ENCODE measurements at places on chromosomes 1 and 21.
A peak's percentile ranks its signal among the peaks of the same experiment; 100 is the strongest.

- no peak for DNase-seq
These were observed 56.7 kb downstream of the HSF2BP start for GRCh38 chr21:43602266-43603232.

DNA sequence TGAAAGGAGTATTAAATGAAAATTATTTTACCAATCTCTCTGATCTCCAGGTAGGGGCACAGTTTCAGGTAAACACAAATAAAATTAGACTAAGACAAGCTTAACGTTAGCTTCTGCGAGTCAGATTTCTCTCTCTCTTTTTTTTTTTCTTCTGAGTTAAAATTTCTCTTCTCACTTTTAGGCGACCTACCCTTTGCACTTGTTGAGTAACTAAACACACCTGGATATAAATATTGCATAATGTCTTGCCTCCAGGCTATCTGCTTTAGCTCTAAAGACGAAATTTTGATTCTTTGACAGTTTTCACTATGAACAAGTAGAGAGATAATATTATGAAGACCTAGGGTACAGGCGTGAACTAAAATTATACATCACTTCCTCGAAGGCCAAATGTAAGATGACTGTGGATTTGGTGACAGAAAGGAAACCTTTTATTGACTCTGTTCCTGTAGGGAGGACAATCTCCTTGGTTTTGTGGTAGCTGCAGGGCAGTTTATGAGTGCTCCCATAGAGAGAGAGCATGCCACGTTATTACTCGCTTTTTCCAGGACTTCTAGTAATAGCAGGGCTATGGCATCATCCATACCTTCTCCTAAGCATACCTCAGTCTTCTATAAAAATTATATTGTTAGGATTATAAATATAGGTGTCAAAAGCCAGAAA is 303.8 kb upstream of the NEGR1 start:
- no peak for DNase-seq

- DNase-seq = no peak
These were observed 492.0 kb upstream of the USP24 start for GRCh38 chr1:55707196-55707595.

GRCh38 chr1:54304518-54304917 is 101.7 kb downstream of the SSBP3 start:
- no peak for DNase-seq

- no peak for DNase-seq
These were observed 508.8 kb upstream of the CAMK1G start for GRCh38 chr1:209074575-209075250.

DNA sequence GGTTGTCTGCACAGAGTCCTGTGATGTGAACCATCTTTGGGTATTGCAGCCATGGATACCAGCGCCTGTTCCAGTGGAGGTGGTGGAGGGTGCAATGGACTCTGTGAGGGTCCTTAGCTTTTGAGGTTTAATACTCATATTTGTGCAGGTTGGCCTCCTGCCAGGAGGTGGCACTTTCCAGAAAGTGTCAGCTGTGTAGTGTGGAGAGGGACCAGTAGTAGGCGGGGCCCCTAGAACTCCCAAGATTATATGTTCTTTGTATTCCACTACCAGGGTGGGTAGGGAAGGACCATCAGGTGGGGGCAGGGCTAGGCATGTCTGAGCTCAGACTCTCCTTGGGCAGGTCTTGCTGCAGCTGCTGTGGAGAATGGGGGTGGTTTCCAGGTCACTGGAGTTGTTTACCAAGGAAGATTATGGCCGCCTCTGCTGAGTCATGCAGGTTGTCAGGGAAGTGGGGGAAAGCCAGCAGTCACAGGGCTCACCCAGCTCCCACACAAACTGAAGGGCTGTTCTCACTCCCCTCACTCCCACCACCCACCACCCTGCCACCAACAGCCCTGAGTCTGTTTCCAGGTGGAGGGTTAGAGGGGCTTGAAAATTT is 31.2 kb upstream of the ZNF678 start:
- no peak for DNase-seq

DNA sequence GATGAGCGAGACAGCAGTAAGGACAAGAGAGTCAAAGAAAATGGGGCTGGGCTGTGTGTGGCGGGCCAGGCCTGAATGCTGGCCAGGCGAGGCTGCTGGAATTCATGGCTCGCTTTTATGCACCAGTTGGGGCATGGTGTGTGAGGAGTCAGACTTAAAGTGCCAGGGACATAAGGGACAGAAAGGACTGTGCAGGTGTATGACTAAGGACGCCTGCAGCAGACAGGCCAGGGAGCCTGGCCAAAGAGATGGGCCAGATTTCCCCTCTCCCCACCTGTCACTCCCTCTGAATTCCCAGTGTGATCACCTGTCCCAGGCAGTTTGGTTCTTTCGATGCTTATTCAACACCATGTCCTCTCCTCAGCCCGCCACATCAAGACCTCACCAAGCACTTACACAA is 16.9 kb upstream of the SMIM12 start:
- DNase-seq = no peak

DNA sequence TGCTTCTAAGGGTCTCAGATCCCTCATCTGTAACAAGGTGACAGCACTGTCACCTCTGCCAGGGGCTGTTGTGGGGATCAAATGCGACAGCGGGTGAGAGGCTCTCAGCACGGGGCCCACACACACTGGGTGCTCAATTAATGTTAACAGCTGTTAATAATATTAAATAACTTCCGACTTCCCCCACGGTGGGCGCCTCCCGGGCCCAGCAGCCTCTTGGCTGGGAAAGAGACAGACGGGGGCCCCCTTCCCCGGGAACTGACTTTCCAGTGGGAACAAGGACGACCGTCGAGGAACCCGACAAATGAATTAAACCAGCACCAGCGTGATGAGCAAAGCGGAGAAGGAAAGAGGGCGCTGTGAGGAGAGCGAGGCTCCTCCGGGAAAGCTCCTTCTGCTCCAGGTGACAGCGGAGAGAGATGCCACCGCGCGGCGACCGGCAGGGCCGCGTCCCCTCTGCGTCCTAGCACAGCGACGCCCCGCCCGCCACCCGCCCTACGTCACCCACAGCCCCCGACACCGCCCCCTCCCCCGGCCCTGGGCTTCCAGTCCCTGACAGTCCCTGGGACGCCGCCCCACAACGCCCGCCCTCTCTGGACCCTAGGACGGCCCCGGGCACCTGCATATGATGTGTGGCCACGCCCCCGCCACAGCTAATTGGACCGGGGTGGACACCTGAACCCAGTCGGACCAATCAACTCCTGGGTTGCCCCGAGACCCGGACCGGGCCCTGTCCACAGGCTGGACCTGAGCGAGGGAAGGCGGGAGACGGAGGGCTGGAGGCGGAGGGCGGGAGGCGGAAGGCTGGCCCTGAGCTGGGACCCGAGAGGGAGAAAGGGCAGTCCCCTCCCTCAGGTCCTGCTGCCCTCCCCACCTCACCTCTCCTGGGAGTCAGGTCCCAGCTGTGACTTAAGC is 38.2 kb downstream of the MATN1 start:
- DNase-seq = no peak

- no peak for DNase-seq
These were observed 486 bp upstream of the GJB3 start for GRCh38 chr1:34780528-34780927.

- no peak for DNase-seq
These were observed 91.7 kb upstream of the CD34 start for GRCh38 chr1:208002672-208003071.

GRCh38 chr21:15506086-15506485 is 223.7 kb upstream of the USP25 start:
- no peak for DNase-seq

GRCh38 chr1:1371364-1371745 is 3.7 kb downstream of the AURKAIP1 start:
- no peak for DNase-seq

DNA sequence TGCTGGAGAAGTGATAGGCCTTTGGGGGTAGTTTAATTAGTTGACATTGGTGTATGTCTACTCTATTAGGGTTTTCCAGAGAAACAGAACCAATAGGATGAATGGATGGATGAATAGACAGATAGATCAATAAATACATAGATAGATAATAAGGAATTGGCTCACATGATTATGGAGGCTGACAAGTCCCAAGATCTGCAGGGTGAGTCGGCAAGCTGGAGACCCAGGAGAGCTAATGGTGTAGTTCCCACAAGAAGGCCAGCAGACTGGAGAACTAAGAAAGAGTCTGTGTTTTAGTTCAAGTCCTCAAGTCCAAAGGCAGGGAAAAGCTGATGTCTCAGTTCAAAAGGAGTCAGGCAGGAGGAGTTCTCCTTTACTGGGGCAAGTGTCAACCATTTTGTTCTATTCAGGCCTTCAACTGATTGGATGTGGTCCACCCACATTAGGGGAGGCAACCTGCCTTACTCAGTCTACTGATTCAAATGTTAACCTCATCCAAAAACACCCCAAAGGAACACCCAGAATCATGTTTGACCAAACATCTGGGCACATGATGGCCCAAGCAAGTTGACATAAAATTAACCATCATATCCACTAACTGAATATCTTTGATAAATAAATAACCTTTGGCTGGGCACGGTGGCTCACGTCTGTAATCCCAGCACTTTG is 4.5 kb upstream of the SDE2 start:
- DNase-seq = no peak

- DNase-seq = no peak
These were observed 3.9 kb upstream of the SKI start for GRCh38 chr1:2224170-2224584.

- peak; percentile 73 for DNase-seq
These were observed 6.4 kb downstream of the UTP11 start for GRCh38 chr1:38018864-38019343.

DNA sequence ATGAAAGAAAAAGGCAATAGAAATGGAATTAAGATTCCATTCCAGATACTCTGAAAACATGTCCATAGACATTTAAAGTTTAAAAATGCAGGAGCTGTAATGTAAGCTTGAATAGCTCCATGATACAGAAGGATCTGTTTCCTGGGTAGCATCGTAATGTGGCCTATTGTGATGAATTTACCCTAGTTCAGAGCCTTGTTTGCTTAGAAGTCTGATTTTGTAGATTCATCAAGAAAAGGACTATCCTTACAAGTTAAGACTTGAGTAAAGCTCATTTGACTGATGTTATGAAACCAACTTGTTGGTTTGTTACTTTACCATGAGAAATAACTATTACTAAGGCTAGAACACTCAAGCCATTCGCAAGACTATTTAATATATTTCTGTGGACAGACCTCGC is 55.5 kb downstream of the KIF1B start:
- no peak for DNase-seq

- DNase-seq = no peak
These were observed 30.4 kb downstream of the NPHS2 start for GRCh38 chr1:179545321-179545720.

DNA sequence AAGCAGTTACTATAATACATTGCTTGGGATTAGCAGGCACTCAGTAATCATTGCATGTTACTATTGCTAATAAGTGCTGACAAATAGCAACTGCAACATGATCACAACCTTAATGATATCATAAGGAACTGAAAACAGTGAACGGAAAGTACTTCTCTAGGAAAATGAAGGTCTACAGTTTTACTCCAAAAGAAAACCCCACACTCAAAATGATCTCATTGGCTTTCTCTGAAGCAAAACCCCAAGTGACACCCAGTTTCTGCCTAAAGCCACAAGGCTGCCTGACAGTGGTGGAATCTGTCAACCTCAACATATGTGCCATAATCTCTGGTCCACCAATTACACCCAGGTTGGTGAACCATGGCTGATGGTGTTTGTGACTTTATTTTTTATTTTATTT is 137.6 kb downstream of the PTGER3 start:
- DNase-seq = no peak

GRCh38 chr1:110750562-110750961 is 75.8 kb upstream of the KCNA3 start:
- no peak for DNase-seq

GRCh38 chr1:160261556-160261892 is 825 bp downstream of the DCAF8 start:
- no peak for DNase-seq

DNA sequence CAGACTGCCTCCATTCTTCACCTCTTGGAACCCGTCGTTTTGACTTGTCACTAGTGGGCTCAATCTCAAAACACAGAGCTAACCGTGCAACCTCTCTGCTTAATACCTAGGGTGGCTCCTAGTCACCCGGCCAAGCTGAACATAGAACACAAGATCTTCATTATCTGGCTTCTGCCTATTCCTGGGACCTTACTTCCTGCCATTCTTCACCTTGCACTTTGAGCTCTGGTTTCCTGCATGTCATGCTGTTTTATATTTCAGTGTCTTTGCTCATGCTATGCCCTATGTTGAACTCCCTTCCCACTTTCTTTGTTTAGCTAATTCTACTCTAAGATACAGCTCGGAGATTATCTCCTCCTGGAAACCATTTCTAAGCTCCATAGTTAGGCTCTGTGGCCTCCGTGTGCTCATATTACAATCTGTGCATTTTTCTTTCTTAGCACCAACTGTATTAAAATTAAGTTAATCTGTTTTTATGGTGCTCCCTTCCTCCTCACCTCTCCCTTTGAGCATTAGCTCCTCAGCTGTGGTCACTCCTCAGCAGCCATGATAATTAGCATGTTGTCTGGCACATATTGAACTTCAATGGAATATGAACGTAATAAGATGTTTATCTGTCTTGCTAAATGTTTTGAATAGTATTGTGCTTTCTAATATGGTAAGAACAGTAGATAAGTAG is 13.1 kb downstream of the GPSM2 start:
- no peak for DNase-seq

DNA sequence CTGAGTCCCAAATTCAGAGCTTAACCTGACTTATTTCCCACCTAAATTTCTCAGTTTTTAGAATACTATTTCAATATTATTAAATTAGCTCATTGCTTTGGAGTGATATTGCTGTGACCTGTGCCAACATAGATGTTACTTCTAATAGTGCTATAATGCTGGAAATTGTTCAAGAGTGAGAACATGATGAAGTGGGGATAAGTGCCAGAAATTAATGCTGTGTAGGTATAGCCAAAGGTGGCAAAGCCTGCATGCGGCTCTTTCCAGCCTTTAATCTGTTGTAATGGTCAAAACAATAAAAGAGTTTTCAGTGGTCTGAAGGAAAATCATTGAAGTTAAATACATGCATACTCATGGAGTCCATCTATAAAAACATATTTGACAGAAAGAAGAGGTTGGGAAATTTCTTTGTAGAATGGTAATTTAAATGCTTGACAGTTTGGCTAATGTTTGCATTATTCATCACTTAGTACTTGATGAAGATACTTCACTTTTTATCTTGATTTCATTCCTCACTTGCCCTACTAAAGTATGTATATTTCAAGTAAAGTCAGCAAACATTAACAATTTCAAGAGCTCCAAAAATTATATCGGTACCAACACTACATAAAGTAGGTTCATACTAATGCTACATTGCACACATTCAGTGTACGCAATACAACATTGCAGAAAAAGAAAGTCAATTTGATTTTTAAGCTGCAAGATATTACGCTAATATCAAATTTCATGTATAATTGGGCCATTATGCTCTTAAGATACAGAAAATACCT is 82.1 kb downstream of the OLFM3 start:
- no peak for DNase-seq

DNA sequence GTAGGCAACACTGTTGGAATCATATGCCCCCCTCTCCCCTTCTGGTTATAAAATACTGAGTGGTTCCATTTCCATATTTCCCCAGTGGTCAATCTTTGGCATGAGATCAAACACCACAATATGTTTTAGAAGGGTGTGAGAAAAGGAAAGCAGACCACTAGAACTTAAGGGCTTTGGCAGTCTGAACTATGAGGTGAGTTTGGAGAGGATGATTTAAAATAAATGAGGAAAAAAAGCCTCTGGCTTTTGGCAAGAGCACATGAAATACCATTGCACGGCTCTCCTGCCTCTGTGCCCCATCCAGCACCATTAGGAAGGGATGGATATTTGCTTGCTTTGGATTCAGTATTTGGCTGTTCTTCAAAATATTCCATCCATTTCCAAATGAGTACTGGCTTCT is 339.5 kb upstream of the C1orf87 start:
- no peak for DNase-seq

All from Karpas-422 (cell line).